ENCODE measurements at places on chromosomes 13 and 19.

- no peak for DNase-seq
Observed at GRCh38 chr19:13484166-13484565, 22.1 kb downstream of the CACNA1A start.

GRCh38 chr19:42092350-42092749 lies 16.4 kb downstream of the ZNF574 start:
- peak; percentile 47 for DNase-seq

DNA sequence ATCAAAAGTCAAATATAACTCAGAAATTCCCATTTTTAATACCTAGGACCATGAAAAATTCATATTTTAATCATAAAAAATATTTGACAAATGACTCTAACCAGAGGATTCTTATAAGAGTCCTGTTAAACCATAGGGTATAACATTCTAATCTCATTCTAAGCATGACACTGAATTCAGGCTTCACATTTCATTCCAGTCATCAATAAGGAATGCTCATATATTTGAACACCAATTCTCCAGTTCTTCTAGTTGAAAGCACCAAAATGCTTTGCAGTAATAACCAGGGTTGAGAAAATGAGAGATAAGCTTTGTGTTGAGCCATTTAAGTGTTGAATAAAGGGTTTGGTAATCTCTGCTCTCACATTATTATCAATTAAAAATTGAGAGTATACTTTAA lies 147.5 kb downstream of the VWA8 start:
- DNase-seq, result no peak

DNA sequence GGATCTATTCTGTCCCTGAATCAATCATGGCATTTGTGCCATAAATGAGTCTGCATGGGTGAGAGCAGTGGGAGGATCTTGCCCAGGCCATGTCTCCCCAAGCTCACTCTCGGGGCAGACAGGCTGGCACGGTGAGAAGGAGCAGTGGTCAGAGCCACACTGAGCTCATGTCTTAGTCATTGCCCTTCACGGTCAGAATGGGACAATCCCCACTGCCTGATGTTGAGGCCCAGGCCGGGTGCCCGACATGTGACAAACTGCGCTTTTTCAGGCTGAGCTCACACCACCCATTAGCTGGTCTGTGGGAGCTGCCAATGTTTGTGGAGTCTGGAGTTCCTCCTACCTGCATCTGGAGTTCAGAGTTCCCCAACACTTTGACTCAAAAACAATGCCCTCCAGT lies 481.9 kb downstream of the COG6 start:
- DNase-seq, result no peak

- DNase-seq, result peak; percentile 26
Observed at GRCh38 chr13:46386392-46387063, 524 bp downstream of the RUBCNL start.

GRCh38 chr19:38455031-38455430 lies 21.5 kb downstream of the RYR1 start:
- DNase-seq, result no peak

- DNase-seq, result no peak
Observed at GRCh38 chr13:31801088-31801487, 61.8 kb downstream of the RXFP2 start.

GRCh38 chr13:111312944-111313590 lies 7.4 kb upstream of the TEX29 start:
- DNase-seq, result no peak

DNA sequence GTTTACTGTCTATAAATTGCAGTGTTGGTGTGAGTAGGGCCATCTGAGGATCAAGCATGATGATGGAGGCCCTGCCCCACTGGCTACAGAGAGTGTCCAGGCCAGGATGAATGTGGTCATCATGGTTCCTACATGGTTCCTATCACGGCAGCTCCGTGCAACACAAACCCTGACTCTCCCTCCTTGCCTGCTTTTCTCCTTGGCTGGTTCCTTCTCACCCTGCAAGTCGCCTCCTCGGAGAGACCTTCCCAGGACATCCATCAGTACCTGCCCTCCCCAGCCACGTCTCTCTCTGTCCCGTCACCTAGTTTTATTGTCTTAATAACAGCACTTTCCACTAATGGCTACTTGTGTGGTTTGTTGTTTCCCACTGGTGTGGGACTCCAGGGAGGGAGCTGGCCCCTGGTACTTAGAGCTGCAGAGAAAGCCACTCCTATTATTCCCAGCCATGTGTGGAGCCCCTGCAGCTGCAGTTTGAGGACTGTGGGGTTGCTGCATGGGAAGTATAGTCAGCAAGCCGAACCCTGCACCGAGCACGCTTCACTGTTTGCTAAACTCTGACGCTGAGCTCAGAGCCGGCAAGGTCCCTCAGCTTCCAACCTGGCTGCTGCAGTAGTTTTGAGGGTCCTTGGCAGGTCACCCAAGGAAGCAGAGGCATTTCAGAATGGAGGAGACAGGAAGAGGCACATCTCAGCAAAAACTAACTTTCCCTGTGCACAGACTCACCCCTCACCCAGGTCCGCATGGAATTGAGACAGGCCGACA lies 146.4 kb upstream of the VSTM2B start:
- no peak for DNase-seq

DNA sequence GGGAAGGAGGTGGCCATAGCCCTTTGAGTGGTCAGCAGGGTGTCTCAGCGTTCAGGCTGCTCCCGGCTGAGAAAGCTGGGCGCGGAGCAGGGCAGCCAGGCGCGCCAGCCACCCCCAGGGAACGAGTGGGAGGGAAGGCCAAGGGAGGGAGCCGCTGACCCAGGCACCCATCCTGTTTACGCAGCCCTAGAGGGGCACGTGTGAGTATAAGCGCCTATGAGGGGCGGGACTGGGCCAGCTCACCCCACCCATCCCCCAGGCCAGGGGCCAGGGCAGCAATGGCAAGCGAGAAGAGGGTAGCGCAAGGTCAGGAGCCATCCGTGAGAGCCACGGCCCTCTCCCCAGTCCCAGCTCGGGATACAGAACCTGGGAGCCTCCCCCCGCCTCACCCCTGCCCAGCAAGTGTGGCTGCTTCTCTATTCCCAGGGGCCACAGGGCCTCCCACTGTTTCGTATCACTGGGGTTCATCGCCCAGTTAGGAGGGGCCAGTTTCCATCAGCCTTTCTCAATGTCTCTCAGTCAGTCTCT lies 897 bp upstream of the DMKN start:
- DNase-seq, result no peak

- no peak for DNase-seq
Observed at GRCh38 chr19:42276821-42277220, 7.8 kb downstream of the CIC start.

GRCh38 chr19:18439025-18439909 lies 1.3 kb upstream of the ISYNA1 start:
- no peak for DNase-seq

- no peak for DNase-seq
Observed at GRCh38 chr13:80010286-80010831, 330.6 kb downstream of the SPRY2 start.

- DNase-seq, result no peak
Observed at GRCh38 chr19:12000152-12000981, 35.1 kb downstream of the ZNF433 start.

DNA sequence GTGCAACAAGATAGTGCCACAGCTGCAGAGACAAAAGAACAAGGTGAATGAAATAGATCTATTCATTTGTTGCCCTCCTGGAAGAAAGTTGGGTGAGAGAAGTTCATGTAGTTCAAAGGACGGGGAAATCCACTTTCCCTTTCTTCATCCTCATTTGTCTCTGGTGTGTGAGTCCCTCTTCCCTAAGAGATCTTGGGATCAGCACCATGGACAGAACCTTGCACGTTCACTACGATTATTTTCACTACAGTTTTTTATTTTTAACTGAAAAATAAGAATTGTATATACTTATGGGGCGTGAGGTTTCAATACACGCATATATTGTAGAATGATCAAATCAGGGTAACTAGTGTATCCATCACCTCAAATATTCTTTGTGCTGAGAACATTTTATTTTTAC lies 29.2 kb downstream of the NLRP5 start:
- DNase-seq, result no peak

GRCh38 chr19:16198370-16198651 lies 600 bp downstream of the AP1M1 start:
- no peak for DNase-seq

DNA sequence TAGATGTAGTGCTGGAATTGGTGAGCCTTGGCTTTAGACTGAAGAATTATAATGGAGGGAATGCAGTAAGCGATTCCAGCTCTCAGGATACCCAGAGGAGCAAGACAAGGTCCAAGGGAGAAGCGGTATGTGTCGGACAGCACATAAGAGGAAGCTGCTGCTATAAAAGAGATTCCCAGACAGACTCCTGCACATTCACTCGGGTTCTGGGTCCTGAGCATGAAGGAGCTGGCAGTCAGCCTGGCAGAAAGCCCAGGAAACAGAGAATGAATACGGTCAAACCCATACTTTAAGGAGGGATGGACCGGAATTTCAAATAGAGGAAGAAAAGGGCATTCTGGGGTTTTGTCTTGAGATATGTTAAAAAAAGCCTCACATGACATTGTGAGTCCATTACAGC lies 308.3 kb downstream of the DNAJC15 start:
- DNase-seq, result no peak

- peak; percentile 25 for DNase-seq
Observed at GRCh38 chr19:43820098-43820883, 6.8 kb upstream of the ZNF283 start.

DNA sequence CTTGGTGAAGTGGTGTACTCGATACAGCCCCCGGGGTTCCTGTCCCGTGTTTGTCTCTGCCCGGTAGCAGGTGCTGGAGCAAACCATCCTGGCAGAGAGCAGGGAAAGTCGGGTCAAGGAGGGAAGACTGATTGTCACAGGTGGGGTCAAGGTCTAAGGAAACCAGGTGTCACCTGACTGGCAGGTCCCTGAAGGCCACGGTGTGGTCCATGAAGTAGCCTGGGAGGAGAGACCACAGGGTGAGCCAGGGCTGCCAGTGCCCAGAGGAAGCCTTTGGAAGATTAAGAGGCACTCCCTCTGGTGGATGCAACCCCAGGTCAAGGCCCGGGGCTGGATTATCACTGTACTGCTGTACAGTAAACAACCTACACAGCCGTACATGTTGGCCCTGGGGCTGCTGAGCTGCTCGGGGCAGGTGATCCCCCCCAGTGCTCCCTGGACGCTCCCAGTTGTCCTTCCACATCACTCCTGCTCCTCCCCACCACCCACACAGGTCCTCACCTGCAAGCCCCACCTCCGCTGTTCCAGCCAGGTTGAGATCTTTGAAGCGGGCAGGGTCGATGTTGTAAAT lies 6.0 kb upstream of the CCER2 start:
- no peak for DNase-seq

GRCh38 chr19:937259-937694 lies 11.4 kb downstream of the ARID3A start:
- DNase-seq, result no peak

DNA sequence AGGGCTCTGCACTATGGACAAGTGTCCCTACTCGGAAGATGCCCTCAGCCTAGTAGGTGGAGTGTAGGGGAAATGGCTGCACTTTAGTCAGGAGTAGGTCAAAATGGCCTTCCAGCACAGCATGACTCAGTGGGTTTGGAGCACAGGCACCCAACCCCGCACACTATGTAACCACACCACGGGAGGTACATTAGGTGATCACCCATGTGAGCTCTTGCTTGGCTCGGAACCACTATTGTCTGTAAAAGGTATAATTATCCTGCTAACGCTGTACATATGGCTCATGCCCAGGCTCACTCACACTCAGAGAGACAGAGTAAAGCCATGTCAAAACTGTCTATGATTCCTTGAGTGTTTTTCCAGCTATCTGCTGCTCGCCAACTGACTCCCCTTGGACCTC lies 156.9 kb upstream of the DACH1 start:
- DNase-seq, result no peak

GRCh38 chr19:18636969-18637629 lies at the start of gene KLHL26:
TSS of gene KLHL26 (plus strand) at chr19:18637028. CDS start at chr19:18637055, 27 bp downstream.
- no peak for DNase-seq

DNA sequence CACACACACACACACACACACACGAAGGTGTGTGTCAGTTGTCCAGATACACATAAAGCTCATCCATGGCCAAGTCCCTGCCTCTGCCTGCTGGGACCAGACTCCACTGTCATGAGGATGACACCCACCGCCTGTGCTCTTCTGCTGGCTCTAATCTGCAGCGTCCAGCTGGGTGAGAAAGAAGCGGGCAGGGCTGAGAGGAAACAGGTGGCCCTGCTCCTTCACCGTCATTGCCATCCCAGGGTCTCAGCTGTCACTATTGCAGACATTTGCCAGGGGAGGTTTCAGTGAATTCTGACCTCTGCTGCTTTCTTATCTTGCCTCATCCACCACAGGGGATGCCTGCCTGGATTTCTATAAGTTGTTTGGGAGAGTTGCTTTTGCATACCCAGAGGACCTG lies 31.4 kb downstream of the SCGB2B2 start:
- no peak for DNase-seq

DNA sequence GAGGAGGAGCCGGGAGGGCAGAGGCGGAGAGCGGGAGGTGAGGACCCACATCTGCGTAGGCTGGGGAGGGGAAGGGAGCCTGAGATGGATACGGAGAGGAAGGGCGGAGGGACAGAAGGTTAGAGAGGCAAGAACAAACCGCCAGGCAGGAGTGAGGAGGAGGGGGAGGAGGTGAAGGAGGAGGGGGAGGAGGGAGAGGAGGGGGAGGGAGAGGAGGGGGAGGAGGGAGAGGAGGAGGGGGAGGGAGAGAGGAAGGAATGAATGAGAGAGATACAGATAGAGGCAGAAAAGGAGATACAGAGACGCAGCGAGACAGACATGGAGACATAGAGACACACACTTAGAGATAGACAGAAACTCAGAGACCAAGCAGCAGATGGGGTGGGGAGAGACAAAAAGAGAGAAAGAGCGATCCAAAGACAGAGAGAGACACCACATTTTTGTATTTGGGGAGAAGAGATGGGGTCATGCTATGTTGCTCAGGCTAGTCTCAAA lies 782 bp upstream of the CA11 start:
- DNase-seq, result no peak

GRCh38 chr19:16035601-16036297 lies 40.5 kb upstream of the TPM4 start:
- DNase-seq, result no peak

- no peak for DNase-seq
Observed at GRCh38 chr19:15296841-15297415, 35.4 kb downstream of the BRD4 start.

DNA sequence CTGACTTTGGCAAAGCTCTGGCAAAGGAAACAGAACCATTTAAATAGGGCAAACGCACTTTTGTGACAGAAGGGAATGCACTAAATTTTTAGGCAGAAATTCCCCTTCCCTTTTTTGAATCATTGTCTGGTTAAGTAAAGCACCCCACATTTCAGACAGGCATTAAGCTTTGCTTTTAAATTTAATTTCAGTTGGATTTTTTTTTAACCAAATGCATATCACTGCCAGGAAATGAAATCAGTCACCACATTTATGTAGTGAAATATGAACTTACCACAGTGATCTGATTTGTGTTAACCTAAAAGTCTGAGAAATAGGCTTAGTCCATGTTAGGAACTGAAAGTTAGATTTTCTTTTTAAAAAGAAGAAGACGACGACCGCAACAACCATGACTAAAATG lies 10.8 kb downstream of the GPR183 start:
- DNase-seq, result no peak

- no peak for DNase-seq
Observed at GRCh38 chr19:12325690-12326089, 7.7 kb downstream of the ZNF563 start.

DNA sequence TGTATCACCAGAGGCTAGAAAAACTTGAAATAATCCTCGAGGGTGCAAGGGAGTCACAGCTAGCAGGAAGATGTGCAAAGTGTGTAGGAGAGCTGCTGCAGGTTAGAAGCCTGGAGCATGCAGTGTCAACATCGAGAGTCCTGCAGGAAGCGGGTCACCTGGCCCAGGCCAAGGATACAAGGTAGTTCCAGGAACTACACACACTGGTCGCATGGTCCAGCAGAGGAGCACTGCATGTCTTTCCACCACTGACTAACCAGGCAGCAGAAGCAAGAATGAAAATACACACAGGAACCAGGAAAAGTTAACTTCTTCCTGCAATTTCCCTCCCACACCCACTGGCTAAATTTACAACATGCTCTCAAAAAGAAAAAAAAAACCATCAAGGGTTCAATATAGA lies 36.0 kb upstream of the MIR17HG start:
- DNase-seq, result peak; percentile 54
